BE2C (cell line): ENCODE measurements at places on chromosomes 7 and 10.

DNA sequence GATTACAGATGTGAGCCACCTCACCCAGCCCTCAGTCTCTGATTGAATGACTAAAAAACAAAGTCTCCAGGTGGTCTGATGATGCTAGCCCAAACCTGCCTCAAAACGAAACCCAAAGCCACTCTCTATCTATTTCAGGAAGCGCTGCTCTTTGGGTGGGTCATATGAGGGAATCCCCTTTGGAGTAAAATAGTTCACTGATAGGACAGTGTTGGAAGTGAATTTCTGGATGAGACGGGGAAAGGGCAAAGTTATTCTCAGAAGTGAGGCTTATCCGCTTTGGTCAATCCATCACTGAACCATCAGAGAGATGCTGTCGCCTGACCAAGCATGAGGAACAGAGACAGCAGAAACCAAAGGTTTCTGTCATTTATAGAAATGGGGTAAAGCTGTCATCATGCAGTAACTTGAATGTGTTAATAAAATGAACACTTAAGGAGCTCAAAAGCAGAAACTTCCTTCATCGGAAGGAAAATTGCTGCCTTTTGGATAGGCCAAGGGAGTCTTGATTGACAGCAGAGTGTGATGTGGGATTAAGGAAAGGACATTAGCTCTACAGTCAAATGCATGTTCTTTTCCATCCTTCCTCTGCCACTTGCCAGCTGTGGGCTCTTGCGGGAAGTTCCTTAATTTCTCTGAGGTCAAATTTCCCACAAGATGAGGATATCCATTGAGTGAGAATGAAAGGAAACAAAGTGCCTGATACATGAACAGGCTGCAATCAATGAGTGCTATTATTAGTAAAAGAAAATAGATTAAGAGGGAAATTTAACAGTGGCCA, 64.9 kb upstream of the C1QL3 start:
- no peak for DNase-seq

DNA sequence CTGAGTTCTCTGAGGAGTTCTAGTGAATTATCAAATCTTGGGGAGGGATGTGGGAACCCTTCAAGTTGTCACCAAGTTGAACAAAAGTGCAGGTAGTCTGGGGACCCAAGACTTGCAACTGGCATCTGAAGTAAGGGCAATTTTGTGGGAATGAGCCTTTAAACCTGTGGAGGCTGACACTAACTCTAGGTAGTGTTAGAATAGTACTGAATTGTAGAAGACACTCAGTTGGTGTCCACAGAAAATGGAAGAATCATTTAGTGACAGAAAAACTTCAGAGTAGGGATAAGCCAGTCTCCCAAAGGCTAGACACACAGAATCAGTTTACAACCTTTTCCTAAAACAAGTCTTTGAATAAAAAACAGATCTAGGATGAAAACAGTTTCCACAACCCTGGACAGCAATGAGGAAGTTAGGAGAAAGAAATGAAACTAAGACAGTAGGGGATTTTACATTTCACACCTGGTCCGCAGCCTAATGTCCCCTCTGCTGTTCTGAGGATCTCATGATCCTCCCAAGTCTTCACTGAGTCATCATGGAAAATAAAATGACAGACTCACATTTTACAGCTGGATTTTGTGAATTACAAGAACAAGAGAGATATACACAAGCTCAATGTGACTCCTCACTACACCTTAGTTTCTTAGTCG, 23.0 kb upstream of the ING3 start:
- no peak for DNase-seq

GRCh38 chr10:10366836-10367235, 650.8 kb upstream of the CELF2 start:
- DNase-seq = no peak

GRCh38 chr10:81179805-81180452, 642.2 kb downstream of the SH2D4B start:
- peak; percentile 6 for DNase-seq

DNA sequence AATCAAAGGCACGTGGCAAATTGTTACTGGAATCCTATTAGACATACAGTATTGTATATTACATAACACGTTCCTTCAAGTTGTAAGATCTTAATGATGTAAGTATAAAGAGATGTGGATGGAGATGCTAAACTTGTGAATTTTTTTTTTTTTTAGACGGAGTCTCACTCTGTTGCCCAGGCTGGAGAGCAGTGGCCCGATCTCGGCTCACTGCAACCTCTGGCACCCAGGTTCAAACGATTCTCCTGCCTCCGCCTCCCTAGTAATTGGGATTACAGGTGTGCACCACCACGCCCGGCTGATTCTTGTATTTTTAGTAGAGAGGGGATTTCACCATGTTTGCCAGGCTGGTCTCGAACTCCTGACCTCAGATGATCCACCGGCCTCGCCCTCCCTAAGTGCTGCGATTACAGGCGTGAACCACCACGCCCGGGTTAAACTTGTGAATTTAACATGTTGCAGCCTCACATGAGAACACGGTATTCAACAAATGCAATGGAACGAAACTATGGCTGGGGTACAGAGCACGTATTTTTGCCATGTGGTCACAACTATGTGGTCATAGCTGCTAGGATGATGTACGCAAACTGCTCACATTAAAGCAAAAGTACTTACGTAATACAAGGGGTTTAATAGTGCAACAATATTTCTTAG, 818 bp upstream of the SUPV3L1 start:
- DNase-seq = peak; percentile 19

DNA sequence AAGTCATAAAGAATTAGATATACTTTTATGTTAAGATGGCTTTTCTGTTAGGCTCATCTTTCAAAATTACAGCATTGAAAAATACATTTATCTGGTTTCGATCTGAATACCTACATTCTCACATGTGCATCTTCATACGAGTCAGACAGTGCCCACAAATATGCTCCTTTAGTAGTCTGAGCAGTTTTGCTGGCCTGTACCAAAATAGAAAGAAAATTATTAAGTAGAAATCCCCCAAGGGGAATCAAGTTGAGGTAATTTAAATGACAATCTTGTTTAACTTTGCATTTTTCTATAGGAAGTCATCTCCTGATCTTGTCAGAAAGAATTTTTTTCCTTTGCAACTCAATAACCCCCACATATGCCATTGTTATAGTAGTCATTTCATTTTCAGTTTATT, 287.4 kb upstream of the SEMA3D start:
- no peak for DNase-seq
